ENCODE measurements at places on chromosomes 11 and 22.

- DNase-seq: no peak
Measured at GRCh38 chr22:18069041-18069440, 8.7 kb upstream of the PEX26 start.

GRCh38 chr11:122744357-122744756, 88.8 kb downstream of the UBASH3B start:
- DNase-seq: no peak

- no peak for DNase-seq
Measured at GRCh38 chr22:44269757-44270555, 42.8 kb downstream of the SHISAL1 start.

GRCh38 chr22:32206774-32207758, 2.2 kb upstream of the RFPL2 start:
- no peak for DNase-seq

DNA sequence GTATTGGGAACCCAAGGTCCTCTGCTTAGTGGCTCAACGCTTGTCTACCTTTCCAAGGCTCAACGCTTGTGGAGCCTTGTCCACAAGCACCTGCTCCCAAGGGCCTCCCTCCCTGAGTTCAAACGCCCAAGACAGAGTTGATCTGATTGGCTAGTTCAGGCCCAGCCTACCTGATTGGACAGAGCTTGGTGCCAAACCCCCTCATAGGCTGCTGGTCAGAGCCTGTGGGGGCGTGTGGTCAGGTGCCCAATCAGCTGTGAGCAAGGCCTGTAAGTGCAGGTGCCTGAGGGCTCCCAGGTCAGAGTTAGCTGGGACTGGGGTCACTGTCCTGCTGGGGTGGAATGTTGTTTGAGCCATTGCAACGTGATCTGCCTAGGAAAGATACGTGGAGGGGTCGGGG, 16.9 kb upstream of the TMPRSS6 start:
- DNase-seq: no peak

DNA sequence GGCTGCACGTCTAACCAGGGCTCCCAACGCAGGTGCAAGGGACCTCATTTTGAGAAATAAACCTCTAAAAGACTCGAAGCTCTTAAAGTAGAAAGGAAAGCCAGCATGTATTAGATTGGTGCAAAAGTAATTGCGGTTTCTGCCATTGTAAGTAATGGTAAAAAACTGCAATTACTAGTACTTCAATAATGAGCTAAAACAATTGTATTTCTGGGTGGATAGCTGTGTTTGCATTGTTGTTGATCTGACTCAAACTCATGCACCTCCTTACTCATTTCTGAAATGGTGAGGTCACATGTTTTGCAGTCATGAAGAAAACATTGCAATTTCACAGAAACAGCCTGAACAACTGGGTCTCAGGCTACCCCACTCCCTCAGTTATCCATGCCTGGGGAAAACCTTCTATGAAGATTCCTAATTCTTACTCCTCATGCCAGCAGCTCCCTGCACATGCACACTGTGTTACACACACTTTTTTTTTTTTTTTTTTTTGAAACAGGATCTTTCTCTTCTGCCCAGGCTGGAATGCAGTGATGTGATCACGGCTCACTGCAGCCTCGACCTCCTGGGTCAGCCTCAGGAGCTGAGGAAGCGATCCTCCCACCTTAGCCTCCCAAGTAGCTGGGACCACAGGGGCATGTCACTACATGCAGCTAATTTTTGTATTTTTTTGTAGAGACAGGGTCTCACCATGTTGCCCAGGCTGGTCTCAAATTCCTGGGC, 24.6 kb downstream of the VWCE start:
- DNase-seq: no peak

GRCh38 chr11:86089659-86090058, 20.8 kb upstream of the PICALM start:
- DNase-seq: no peak

GRCh38 chr11:31788085-31788484, 23.0 kb downstream of the PAX6 start:
- DNase-seq: no peak

DNA sequence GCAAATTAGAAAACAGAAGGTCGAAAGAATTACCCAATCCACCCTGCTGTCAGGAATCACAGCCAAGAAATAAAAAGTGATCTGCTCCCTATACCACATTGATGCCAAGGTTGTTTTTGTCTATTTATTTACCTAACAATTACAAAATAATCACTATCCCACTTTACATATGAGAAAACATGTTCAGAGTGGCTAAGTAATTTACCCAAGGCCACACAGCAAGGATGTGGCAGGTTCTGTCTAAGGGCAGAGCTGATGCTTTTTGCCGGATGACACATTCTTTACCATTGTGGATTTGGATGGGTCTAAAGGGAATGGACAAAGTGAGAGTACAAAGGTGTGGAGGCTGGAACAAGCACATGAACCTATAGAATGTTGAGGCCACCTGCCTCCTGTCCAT, 460.7 kb downstream of the INSC start:
- no peak for DNase-seq

DNA sequence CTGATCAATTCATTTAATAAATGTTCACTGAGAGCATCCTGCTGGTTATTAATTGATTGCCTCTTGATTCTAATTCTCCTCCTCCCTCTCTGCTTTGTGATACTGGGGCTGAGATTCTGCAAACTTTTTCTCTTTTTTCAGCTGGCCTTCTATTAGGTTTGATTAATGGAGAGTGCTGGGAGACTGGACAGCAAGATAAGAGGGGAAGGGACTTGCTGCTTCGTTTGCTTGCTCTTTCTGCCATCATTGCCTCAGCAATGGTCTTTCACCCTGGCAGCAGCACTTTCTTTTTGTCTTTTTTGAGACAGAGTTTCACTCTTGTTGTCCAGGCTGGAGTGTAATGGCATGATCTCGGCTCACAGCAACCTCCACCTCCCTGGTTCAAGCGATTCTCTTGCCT, 7.1 kb downstream of the DNHD1 start:
- no peak for DNase-seq

DNA sequence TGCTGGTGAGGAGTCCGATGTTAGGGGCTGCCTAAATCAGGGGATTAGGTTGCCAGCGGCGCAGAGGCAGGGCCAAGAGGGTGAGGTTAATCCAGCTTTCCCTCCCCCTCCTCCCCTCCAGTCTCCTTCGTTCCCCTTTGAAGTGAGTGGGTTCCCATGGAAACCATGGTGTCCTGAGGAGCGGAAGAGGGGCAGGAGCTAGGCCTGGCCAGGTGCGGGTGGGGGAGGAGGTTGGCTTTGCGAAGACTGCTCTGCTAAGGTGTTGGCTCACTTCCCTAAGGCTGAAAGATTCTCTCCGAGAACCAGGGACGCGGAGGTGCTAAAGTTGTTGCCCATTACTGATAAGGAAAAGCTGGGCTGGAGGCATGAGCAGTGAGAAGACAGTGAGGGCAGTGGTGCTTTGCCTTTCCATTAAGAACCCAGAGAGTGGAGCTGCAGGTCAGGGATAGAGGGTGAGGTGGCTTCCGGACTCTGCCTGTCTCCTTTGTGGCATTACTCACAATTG, 124.6 kb downstream of the FEZ1 start:
- DNase-seq: no peak

DNA sequence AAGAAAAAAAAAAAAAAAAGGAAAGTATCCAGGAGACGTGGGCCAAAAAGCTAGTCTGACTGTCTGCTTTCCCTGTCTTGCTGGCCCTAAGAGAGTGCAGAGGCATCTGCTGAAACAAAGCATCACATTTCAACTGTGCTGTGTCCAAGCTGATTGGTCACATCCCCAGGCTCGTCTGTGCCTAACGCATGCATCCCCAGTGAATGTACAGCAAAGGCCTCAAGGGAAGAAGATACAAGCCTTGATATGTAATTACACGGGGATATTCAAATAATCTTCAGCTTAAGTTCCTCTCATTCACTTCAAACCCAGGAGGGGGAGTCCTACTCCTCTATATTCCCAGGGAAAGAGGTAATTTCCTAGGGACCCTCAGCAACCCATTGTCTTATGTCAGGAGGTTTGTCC, 5.4 kb upstream of the SORL1 start:
- no peak for DNase-seq

DNA sequence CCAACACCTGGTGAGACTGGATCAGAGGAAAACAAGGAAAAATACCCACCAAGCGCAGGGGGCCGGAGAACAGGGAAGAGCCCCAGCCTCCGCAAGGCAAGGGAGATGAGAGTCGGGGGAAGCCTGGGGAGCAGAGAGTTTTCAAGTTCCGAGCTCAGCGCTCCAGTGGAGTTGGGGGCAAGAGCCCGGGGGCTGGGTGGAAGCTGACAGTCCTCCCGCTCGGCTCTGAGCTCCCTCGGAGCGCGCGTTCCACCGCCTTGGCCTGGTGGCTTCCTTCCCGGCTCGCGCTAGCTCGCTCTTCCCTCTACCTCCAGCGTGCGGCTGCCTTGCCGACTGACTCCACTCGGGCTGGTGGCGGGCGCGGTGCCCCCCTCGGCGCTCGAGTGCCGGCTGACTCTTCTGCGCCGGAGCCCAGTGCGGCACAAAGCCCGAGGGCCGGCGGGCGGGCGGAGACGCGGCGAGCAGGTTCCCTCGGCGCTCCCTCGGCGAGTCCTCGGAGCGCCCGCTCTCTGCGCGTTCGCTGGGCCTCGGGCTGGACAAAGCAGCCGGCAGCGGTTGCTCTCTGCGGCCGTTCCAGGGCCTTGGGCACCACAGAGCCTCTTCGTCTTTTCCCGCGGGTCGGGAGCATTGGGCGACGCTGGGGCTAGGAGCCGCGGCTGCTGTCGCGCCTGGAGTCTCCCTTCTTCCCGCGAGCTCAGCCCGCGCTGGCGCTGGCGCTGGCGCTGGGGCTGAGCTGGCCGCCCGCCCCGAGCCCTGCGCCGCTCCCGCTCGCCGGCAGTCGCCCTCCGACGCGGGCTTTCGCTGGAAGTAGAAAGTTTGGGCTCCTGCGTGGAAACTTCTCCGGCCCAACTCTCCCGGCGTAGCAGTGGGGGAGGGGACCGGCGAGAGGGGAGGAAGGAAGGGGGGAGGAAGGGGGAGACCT, 1.0 kb downstream of the PAX6 start:
- DNase-seq: no peak

DNA sequence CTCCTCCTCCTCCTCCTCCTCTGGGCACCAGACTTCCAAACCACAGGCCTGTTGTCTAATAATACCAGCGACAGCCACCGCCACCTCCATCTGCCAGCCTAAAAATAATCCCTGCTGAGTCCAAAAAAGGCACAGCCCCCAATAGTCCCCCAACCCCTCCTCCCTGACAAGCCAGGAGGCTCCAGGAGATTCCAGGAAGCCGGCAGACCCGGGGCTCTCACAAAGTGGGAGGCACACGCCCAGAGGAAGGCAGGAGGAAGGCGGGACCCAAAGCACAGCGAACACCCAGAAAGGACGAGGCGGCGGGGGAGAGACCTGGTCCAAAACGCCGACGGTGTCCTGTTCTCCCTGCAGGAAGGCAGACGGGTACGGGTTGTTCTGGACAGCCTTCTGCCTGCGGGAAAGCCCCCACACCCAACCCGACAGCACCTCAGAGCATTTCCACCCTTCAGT, 5.9 kb downstream of the IGSF9B start:
- no peak for DNase-seq

DNA sequence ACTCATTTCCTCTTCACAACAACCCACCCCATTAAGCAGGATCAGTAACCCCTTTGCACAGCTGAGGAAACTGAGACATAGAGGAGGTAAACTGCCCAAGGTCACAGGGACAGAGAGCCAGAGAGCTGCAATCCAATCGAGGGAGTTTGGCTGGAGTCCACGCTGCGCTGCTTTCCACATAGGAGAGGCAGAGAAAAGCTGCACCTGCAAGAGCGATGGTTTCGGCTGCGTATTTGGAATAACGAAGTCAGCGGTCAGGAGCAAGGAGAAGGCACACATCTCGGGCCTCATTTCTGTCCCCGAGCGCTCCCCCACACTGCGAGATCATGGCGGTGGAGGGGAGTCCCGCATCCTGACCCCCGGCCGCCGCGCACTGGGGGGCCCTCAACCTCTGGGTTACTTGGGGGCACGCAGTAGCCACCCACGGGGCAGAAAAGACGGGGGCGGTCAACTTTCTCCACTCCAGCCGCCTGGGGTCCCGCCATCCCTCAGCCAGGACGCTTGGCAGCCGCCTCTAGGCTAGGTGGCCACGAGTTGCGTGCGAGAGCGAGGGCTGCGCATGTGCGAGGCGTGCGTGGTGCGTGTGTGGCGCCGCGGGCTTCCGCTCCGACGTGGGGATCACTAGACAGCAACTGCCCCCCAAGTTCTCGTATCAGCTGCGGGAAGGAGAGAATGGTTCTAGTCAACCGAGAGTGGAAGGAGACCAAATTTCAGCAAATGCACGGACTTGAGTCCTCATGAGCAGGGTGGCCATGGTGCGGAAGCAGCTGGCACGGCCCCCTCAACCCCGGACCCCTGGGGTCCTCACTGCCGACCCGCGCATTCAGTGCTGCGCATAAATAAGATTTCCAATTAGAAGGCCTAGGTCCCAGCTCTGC, 42.3 kb upstream of the CLDN5 start:
- DNase-seq: no peak

DNA sequence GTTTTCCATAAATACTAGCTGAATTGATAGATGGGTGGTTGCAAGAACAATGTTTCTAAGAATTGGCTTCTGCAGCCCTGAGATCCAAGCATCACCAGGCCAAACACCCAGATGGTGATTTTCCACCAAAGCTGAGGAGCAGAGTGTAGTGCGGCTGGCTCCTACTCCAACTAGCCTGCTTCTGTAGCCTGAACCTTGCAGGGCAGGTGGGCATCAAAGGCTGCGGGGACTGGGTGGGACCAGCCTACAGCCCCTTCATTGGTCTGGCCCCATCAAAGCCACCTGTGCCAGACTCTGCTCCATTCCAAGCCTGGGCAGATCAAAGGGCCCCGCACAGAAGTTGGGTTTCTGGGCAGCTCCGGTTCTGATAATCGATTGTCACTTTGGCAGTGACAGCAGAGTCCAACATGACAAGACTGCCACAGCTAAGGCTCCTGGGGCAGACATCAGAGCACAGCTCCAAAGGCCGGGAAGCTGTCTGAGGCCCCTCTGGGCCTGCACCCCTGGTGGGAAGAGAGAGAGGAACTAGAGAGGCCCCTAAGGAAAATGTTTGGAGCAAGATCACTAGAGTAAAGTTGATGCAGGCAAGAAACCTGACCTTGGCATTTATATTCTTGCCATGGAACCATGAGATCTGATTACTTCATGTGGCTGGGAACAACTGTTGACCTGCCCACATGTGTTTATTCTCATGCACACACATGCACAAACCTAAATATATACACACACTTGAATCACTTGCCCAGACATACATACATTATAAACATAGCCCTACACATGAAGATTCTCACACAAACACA, 582.9 kb downstream of the INSC start:
- no peak for DNase-seq
